ENCODE measurements at places on chromosomes 1 and 21.

DNA sequence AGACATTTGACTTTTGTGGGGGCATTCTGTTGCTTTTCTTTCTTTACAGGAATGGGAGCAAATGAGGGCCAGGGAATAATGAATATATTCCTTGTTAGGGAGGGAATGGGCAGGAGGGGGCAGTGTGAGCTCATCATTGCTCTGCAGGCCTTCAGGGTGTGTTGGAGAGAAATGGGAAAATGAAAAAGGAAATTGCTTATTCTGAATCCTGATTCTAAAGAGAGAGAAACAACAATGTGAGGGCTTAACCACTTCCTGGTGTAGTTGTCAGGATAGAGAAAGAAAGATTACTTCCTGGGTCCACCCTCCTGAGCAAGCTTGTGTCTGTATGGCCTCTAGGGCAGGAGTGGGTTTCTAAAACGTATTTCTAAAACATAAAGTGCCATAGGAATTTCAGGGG lies 28.3 kb downstream of the VANGL2 start:
- DNase-seq, result peak; percentile 28

DNA sequence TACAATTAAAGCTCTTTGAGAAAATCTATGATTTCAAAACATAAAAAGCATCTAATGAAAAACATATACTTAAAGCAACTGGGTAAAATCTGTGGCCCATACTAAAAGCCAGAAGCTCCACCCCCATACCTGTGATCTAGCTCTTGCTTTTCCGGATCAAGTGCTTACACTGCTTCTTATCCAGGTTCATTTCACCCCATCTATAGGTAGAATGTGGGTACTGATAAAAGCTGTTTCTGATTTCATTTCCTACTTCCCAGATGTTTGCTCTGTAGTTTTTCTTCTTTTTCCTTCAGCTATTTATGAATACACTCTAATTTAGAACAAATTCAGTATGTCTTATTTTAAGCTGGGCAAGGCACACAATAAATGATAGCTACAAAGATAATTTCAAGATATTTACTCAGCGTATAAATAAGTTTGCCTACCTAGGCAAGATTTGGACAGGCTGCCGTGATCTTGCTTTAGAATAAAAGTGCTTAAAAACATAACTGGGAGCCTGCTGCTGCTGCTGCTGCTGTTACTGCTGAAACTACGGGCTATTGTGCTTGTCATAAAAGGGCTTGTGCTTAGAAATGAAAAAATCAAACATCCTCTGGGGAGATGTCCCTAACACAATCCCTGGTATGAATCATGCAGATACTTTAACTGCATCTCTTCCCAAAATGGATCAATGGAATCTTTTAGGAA lies 2.1 kb downstream of the SIPA1L2 start:
- peak; percentile 69 for DNase-seq

DNA sequence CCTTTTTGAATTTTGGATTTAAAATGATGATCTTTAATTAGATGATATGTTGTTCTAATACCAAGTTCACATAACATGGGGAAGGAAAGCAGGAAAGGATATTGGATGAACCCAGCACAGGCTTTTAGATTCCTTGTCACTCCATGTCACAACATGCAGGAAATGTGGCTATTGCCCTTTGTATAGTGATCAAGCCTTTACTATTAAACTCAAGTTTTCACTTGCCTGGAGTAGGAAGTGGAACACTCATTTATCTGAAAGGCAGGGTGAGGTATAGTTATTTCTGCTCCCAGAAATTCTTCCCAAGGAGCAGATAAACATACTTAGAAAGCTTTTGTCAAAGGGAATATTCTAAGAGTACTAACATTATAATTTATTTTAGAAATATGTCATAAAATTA lies 37.2 kb upstream of the BCAS2 start:
- DNase-seq, result no peak

DNA sequence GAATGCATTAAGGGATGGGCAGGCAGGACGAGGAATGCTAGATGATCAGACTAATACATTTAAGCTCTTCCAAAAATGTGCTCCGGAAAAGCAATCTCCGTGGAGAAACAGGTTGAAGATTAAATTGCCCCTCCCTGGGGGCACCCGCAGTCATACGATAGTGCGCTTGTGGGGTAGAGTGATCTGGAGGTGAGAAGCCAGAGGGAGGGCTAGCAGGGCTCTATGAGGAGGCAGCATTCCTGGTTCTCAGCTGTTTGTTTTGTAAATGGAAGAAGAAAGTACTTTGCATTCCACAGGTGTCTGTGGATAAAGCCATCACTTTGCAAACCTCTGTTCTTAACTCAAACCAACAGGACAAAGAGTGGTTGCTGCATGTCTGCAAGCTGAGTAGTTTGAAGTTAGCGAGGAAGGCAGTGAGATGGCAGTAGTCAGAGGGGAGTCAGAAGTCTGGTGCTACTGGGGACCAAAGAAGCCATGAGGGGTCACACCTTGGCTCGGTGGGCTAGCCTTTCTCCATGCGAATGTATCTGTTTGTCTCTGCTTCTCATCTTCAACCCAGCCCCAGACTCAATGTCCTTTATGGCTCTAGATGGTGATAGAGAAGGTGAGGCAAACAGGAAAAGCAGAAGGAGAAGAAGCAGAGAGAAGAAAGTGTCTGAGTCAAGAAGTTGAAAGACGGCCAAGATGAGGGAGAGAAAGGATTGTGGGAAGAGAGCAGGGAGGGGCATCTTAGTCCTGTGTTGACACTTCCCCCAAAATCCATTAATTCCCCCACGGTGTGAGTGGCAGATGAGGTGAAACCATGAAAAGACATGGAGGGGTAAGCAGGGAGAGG lies 65.2 kb upstream of the GJA8 start:
- no peak for DNase-seq

DNA sequence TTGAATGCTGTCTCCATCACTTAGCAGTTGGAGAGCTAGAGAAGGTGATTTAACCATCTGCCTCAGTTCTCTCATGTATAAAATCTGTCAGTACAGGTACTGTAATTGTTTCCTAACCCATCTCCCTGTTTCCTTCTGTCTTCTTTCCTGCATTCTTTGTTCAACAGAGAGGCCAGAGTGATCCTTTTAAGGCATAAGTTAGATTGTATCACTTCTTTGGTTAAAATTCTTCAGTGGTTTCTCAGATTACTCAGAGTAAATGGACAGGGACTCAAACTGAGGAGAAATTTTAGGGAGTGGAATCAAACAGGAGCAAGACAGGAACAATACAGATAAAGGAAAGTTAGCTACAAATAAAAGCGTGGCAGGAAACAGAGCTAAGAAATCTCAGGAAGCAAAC lies 45.2 kb upstream of the SSX2IP start:
- DNase-seq, result no peak

DNA sequence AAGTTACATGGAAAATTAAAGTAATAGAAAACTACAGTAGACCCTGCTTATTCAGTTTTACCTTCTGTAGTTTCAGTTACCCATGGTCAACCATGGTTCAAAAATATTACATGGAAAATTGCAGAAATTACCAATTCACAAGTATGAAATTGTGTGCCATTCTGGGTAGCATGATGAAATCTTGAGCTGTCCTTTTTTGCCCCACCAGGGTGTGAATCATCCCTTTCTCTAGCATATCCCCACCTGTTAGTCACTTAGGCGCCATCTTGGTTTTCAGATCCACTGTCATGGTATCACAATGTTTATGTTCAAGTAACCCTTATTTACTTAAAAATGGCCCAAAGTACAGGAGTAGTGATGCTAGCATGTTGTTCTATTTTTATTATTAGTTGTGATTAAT lies 3.5 kb upstream of the LRIF1 start:
- DNase-seq, result no peak

- DNase-seq, result no peak
Measured at GRCh38 chr1:43293176-43293575, 7.6 kb upstream of the TIE1 start.

GRCh38 chr1:100736324-100736723 lies 16.8 kb downstream of the VCAM1 start:
- DNase-seq, result no peak

GRCh38 chr1:173224280-173224892 lies 17.3 kb upstream of the TNFSF4 start:
- no peak for DNase-seq

GRCh38 chr1:158016651-158017335 lies 23.3 kb downstream of the KIRREL1 start:
- no peak for DNase-seq

DNA sequence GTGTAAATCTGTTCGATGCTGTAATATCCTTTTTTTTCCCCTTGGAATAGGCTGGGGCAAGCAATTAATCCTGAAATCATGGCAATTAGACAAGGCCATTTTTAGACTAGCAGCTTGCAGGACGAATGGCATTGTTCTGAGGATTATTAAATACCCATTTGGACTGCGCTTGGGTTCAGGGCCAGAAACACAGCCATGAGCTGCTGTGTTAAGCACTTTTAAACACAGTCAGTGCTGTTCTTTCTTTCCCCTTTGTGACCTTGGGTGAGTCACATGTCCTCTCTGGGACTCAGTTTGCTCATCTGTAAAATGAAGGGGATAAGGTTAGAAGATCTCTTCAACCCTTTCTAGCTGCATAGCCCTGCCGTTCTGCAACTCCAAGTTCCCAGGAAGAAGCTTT lies 58.6 kb upstream of the C8B start:
- DNase-seq, result no peak

DNA sequence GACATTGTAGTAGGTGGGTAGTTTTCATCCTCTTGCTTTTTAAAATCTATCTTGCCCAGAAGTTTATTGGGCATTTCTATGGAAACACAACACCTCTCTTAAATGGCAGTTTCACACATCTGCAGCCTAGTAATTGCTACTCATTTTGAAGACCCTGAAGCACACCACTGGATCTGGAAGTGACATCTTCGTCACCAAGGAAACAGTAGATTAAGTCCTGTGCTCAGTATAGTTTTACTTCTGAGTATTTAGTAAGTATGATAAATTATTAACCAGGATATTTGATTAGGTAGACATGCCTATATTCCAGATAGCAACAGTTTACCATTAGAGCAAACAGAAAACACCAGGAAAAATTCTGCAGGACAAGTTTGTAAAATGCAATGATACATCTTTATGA lies 48.7 kb downstream of the UCK2 start:
- DNase-seq, result no peak

DNA sequence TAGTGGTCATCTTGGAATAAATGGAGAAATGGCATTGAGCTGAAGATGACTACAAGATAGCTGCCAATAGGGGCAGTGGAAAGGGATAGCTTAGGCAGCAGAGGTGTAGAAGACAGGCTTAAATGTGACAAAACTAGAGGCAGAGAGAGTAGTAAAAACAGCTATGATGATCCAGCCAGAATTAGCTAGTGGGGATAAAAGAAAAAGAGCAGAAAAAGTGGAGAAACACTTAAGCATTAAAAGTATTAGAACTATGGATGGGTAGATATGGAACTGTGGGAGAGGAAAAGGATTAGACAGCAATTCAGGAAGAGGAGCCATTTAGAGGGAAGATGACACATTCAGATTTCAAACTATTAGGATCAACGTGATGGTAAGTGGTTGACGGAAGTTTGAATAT lies 202.5 kb upstream of the SAMSN1 start:
- no peak for DNase-seq

- no peak for DNase-seq
Measured at GRCh38 chr1:90142697-90143096, 147.8 kb downstream of the ZNF326 start.

Measured in SHP77 (cell line).